ENCODE measurements at places on chromosomes 2 and 18.

DNA sequence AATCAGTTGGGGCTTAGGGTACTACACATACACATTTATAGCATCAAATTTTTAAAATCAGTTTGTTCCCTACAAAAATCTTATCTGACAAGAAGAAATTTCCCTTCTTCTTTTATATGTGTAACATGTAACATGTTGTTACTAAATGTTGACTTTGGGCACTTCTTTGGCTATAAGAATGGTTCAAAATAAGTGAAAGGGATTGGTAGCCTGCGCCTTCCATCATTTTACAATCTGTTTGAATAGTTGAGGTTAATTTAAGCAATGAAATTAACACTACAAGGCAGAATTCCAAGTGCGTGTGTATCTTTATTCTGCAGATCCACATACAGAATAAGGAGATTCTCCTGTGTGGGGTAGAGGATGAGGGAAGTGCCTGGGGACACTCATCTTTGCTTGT lies 30.2 kb upstream of the SPP2 start:
- no peak for DNase-seq

GRCh38 chr2:148526509-148527346 lies 117.8 kb upstream of the EPC2 start:
- DNase-seq, result no peak

DNA sequence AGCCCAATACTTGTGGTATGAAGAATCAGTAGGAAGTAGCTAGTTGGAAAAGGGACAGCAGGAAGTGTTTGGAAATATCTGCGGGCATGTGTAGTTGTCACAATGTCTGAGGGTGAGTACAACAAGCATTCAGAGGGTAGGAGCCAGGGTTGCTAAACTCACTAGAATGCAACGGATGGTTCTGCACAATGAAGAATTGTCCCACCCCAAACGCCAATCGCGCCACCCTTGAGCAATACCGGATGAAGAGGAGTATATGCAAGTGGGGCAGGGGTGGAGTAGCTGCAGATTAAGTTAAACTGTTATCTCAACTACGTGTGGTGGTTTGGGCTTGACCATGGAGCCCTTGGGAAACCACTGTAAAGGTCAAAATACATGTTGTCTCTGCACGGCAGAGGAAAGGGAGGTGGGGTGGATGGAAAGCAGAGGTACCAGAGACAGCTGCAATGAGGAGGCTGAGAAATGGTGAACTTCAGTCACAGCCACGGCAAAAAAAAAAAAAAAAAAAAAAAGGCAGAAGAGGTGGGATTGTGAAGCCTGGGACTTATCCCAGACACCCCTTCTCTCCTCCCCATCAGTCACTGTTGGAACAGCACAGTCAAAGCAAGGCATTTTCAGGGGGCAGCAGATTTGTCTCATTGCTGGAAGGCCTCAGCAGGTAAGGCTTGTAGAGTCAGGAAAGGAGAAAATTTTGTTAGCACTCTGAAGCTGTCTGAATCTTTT lies 5.2 kb downstream of the CCL20 start:
- no peak for DNase-seq

DNA sequence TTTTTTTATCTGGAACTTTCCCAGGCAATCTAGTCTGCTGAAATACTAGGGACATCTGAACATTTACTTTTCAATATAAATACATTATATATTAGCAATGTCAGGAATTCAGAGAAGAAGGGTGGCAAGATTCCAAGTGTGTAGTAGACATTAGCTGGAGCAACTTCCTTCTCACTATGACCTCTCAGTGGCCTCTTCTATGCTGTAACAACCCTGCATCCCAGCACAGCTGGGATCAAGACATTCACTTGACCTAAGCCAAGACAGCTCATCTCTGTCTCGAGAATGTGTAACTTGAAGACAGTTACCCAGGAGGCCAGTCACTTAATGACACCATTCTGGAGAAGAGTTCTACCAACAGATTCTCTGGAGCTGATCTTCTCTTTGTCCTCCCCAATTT lies 61.7 kb upstream of the RALBP1 start:
- no peak for DNase-seq

DNA sequence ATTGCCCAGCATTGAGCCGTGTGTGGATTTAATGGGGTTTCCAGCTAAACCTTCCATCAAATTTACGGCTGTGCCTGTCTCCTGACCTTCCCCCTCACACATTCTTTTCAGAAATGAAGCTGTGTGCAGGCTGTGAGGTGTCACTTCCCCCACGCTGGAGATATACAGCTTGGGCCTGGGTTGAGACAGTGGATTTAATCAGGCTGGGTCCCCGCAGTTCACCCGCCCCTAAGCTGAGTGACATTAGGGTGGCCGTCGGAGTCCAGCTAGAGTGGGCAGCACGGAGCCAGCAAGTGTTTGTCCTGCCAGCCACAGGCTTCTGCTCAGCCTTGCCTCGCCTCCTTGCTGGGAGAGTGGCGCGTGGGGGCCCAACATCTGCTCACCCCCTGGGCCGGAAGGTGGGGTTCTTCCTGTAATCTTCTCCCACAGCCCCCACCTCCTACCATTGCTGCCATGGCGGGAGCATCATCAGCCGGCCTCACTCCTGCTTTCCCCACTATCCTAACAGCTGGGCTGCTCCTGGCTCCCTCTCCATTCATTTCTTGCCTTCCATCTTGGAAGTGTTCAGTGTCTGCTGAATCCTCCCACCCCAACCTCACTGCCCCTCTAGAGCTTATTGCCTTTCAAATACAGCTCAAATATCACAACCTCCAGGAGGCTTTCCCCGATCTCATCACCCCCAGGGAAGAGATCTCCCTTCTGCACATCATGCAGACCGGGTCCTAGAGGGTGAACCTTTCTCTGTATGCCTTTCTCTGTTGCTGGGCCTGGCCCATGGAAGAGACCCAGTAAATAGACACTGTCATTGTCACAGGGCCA lies 149.0 kb downstream of the GLI2 start:
- no peak for DNase-seq

DNA sequence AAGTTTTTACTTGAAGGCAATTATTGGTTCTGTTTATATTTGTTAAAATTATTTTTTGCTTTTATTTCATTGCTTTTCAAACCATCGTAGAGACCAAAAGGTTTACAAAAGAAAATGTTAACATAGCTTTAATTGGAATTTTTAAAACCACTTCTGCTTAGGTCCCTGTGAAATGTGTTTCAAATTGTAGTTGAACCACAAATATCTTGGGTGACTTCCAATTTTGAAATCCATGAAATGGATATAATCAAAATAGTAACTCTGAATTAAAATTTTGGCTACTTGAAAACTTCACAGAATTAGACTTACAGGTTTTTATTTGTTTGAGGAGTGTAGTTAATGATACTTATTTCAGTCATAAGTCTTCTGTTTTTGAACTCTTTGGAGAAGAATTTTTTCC lies 3.1 kb upstream of the SPAG16 start:
- no peak for DNase-seq

GRCh38 chr2:230131366-230131765 lies 62.6 kb upstream of the SLC16A14 start:
- DNase-seq, result no peak

DNA sequence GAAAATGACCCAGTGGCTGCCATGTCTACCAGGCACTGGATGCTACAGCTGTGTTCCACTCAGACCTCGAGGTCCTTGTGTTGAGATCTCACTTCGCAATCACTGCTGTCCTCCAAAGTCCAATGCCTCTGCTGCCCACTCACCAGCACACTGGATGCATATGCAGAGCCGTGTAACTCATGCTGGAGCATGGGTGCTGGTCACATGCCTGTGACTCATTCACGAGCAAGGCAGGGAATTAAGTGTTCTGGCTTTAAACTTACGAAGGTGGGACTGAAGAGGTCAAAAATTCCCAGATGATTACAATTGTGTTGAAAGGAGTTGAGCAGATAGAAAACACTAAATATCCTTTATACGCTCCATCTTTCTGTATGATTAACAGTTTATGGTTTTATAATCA lies 417.5 kb downstream of the NUP35 start:
- no peak for DNase-seq

GRCh38 chr2:119489232-119489952 lies 34.9 kb downstream of the SCTR start:
- DNase-seq, result no peak

- DNase-seq, result no peak
Measured at GRCh38 chr18:64993695-64994094, 757.1 kb upstream of the CDH7 start.

DNA sequence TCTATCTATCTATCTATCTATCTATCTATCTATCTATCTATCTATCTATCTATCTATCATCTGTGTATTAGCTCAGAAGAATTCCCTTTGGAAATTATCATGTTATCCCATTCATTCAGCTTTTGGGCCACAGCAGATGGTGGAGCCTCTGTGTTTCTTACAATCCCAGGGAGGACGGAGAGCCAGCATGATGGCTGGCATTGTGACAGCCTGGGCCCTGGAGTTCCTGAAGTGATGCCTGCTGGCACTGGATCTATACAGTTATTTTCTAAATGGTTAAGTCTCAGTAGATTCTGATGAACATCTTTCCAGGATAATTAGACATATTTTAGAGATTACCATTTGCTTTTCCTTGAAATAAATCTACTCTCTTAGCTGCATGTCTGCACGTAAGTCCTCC lies 385.4 kb upstream of the NXPH2 start:
- DNase-seq, result no peak

- DNase-seq, result no peak
Measured at GRCh38 chr18:11078491-11078890, 70.9 kb downstream of the PIEZO2 start.

DNA sequence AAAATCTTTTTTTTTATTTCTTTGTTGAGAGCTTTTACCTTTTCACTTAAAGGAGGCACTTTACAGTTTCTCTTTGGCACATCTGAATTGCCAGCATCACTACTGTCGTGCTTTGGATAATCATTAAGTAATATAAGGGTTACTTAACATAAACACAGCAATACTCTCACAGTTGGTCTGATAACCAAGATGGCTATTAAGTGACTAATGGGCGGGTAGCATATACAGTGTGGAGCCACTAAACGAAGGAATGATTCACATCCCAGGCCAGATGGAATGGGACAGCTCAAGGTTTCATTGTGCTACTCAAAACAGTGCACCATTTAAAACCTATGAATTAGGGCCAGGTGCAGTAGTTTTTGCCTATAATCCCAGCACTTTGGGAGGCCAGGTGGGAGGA lies 28.1 kb downstream of the USP37 start:
- DNase-seq, result no peak

- DNase-seq, result no peak
Measured at GRCh38 chr2:236454076-236454475, 115.5 kb upstream of the ACKR3 start.

All from neural crest cell (in vitro differentiated cells).